Pulmonary artery endothelial cell (primary cell): ENCODE measurements at places on chromosomes 2 and 18.

DNA sequence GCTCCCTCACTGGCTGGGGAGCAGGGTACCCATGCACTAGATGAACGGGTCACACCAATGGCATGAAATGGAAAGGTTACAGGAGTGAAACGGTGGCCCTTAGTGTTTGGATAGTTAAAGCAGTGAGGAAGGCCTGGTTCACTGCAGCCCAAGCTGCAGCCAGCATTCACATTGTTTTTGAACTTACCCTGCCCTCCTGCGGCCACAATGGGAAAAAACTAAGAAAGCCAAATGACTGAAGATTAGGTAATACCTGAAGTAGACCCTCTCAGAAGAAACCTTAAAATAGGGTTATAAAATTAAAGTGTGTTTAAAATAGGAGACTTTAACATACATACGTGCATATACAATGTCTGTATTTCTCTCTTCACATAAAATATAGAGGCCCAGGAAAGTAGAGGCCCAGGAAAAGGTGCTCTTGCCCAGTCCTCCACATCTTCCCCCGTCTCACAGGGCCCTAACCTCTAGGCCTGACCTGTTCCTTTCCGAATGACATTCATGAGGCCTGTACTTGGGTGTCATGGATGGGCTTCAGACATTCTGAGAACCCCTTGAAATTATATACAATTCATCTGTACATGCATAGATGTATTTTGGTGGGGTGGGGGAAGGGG lies 33.3 kb downstream of the DOK1 start:
- DNase-seq: no peak

GRCh38 chr2:204108330-204108751 lies 171.8 kb downstream of the ICOS start:
- no peak for DNase-seq

GRCh38 chr2:3114406-3115185 lies 263.0 kb downstream of the EIPR1 start:
- DNase-seq: no peak

GRCh38 chr2:183541766-183542165 lies 417.5 kb downstream of the NUP35 start:
- DNase-seq: no peak
